ENCODE measurements at places on chromosomes 2 and 18.

GRCh38 chr2:36701918-36702317 lies 5.4 kb downstream of the VIT start:
- DNase-seq, result no peak

DNA sequence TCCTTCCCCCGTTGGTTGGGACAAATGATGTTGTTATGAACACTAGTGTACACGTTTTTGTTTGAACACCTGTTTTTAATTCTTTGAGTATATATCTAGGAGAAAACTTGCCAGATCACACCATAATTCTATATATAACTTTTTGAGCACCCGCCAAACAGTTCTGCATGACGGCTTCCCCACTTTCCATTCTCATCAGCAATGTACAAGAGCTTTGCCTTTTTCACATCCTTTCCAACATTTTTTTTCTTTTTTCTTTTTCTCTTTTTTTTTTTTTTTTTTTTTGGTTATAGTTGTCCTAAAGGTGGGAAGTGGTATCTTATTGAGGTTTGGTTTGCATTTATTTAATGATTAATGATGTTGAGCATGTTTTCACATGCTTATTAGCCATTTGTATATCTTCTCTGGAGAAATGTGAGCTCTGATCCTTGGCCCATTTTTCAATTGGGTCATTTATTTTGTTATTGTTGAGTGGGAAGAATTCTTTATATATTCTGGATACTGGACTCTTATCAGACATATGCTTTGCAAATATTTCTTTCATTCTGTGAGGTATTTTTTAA lies 86.9 kb upstream of the ZC3H15 start:
- no peak for DNase-seq

GRCh38 chr18:13269521-13270011 lies 51.0 kb downstream of the LDLRAD4 start:
- no peak for DNase-seq

DNA sequence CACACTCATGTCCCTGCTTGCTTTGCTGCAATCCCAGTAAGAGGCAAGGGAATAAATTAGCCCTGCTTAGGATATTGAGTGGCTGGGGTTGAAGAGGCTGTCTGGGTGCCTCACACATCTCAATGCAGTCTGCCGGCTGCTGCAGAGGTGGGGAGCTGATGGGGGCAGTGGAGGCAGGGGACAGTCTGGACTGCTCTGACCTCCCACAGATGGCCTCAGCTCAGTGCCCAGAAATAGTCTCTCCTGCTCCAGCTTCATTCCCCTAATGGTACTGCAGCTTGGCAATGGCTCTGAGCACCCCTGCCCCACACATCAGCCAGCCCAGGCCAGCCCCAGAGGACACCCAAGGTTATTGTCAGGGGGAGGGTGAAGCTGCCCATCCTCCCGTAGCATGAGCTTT lies 21.5 kb upstream of the TNS1 start:
- DNase-seq, result no peak

GRCh38 chr2:207225773-207226172 lies 60.0 kb upstream of the KLF7 start:
- DNase-seq, result no peak

DNA sequence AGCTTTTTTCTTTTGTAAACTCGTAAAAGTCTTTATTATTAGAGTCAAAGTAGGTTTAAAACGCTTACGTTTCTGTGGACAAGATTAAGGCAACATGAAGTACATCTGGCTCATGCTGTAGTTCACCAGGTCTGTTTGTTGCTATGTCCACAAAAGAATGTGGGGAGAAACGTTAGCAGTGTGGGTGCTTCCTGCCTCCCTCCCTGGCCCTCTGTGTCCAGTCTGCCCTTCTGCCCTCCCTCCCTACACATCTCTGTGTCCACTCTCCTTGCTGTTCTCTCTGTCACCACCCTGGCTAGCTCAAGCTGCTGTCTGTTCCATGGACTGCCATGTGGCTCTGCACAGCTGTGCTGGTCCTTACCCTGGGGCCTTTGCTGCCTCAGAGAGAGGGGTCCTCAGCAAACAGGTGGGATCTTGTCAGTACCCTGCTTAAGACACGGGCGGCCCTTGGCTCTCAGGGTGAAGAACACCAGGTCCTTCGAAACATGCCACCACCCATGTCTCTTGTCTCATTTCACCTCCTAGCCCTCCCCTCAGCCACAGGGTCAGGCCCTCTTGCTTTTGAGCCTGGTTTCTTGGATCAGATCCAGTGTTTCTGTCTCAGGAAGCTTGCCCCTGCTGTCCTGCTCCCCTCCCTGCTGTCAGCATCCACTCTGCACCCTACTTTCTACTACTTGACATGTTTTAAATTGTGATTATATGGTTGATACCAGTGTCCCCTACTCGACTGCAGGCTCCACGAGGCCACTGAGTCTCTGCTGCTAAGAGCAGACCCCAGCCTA lies 79.2 kb downstream of the LIMS1 start:
- DNase-seq, result no peak

- no peak for DNase-seq
These were observed 214.2 kb downstream of the DYSF start for GRCh38 chr2:71667256-71668182.

All from NCI-H1436 (cell line).